ENCODE measurements at places on chromosomes 6 and 20.

DNA sequence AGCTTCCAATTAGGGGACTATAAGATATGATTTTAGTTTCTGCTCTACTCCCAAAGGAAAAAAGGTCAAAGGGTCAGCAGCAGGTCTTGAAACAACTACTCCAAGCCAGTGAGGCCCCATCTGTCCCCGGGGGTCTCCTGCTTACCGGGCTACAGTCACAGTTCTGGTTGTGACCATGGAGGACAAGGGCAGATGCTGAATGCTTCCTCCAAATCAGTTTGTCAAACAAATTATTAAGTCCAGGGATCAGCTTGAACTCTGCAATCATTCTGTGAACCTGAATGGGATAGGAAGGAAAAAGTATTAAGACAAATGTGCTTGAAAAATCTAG, 60.2 kb downstream of the MYH7B start:
- no peak for DNase-seq

GRCh38 chr6:76706631-76707030, 634.2 kb upstream of the IMPG1 start:
- DNase-seq, result no peak

DNA sequence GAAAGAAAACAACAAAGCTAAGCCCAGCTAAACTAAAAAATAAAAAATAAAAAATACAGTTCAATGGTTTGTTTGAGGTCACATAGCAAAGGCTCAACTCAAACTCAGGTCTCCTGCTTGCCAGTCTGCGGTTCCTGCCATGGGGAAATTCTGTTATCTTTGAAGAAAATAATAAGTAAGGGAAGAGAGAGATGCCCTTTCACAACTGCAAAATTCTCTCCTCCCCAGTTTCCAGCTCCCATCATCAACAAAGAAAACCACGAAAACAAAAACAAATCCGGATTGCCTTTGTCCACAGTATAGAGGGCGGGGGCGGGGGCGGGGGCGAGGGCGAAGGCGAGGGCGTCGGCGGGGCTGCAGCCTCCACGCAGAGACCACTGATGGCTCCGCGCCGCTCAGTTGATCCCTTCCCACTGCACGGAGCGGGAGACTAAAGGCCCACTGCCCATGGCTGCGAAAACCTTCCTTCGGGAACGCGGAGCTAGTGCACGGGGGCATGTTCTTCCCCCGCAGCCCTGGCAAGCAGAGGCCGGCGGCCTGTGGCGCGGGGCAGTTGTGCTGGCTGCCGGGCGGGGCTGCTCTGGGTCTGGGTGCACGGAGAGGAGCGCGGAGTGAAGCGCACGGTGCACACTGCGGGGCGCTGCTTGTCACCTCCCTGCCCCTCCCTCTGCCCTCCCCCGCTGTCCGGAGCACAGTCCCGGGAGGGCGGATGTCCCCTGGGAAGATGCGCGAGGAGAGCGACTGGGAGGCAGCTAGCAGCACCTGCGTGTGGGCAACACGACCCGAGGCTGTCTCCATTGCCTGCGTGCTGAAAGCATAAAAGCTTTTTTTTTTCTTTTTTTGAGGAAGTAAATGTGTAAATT, 54.1 kb upstream of the TPD52L1 start:
- DNase-seq, result peak; percentile 51

DNA sequence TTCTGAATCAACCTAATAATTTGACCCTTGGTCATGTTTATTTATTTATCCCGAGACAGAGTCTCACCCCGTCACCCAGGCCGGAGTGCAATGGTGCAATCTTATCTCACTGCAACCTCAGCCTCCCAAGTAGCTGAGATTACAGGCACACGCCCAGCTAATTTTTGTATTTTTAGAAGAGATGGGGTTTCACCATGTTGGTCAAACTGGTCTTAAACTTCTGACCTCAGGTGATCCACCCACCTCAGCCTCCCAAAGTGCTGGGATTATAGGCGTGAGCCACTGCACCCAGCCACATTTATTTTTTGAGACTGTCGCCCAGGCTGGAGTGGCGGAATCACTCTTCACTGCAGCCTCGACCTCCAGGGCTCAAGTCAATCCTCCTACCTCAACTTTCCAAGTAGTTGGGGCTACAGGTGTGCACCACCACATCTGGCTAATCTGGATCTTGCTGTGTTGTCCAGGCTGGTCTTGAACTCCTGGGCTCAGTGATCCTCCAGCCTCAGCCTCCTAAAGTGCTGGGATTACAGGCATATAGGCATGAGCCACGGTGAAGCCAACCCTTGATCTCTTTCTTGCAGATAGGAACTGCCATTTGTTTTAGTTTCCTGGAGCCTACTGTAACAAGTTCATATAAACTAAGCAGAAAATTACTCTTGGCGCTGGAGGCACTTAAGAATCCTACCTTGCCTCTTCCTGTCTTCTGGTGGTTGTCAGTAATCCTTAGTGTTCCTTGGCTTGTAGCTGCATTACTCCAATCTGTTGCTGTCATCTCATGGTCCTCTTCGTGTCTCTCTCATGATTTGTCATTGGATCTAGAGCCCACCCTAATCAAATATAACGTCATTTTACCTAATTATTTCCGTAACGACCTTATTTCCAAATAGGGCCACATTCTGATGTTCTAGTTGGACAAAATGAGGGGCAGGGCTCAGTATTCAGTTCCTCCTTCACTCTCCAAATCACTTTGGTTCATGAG, 2.3 kb downstream of the RPS18 start:
- no peak for DNase-seq

- peak; percentile 30 for DNase-seq
Measured at GRCh38 chr20:1434571-1435336, 31.9 kb downstream of the NSFL1C start.

- DNase-seq, result no peak
Measured at GRCh38 chr20:62834967-62835730, 18.3 kb downstream of the COL9A3 start.

- no peak for DNase-seq
Measured at GRCh38 chr6:106101466-106101865, 15.3 kb downstream of the PRDM1 start.

GRCh38 chr6:90175627-90176538, 120.8 kb downstream of the BACH2 start:
- no peak for DNase-seq

GRCh38 chr6:26329763-26330511, 35.1 kb upstream of the BTN3A2 start:
- peak; percentile 59 for DNase-seq

GRCh38 chr20:44188752-44189151, 1.8 kb upstream of the JPH2 start:
- DNase-seq, result no peak

DNA sequence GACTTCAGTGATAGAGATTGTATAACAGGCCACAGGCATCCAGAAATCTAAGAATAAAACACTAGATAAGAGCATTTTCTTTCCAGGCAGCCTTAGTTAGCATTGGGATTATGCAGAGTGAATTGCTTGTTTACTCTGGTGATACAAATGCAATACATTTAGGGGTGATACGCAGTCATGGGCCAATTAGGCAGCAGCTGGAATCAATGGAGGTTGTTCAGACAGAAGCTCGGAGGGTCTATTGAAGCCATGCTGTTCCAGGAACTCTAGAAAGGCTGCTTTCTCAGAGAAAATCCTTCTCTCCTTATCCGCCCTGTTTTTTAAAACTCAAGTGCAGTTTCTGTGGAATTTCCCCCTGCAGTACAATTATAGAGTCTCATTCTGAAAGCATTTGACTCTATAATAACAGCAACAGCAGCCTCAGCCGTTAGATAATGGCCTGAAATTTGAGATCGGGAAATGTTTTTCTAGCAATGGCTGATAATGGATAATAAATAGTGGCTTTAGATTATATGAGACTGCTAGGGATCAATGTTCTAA, 364.3 kb upstream of the HS3ST5 start:
- no peak for DNase-seq

DNA sequence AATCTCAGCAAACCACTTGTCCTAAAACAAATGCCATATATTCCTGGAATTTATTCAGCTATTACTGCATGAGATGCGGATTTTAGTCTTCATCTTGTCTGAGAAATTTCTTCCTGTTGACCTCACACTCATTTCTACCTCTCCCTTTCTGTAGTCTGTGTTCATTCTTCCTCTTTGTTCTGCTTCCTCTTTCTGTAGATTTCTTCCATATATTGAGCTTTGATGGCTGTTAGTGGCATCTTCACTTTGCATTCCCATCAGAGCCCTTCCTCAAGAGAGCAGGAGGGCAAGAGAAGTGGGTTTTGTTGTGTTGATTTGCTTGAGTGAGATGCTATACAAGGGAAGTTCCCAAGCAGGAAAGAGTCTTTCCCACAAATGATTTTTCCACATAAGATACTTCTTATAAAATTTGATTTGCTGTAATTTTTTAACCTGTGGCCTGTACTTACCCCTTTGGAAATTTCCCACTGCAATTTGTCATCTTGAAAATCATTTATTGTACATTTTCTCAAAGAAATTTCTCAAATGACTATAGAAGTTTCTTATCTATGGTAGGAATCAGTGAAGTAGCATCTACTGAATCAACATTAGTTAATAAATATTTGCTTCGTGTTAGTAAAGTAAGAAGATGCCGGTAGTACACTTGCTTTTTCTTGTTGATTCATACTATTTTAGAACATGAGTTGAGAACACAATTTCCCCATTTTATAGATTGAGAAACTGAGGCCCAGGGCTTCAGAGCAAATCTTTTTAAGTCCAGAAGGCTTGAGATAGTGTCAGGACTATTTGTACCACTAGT, 43.8 kb downstream of the MAP3K4 start:
- no peak for DNase-seq

- DNase-seq, result no peak
Measured at GRCh38 chr6:97450087-97450486, 167.1 kb upstream of the MMS22L start.

GRCh38 chr6:139373928-139374356, 506 bp downstream of the CITED2 start:
- DNase-seq, result no peak

DNA sequence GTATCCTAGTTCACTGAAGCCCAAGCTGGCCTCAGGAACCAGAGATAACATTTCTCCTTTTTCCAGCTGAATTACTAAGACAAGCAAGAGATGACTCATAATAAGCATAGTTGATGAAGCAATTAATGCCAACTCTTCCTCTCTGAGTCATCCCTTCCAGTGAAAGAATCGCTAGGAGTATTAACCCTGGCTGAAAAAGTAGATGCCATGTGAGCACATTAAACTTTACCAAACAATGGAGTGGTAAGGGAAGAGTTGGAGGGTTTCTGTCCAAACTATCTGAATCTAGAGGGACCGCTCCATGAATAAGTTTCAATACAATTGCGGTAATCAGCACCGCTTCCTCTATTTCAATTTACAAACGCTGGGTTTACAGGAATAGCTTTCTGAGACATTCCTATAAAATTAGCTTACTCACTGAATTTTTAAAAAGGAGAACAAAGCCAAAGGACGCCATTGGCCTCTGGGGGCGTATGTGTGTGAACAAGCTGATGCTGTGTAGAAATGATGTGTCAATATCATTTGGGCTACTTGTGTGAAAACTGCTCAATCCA, 48.3 kb downstream of the ATXN1 start:
- no peak for DNase-seq

DNA sequence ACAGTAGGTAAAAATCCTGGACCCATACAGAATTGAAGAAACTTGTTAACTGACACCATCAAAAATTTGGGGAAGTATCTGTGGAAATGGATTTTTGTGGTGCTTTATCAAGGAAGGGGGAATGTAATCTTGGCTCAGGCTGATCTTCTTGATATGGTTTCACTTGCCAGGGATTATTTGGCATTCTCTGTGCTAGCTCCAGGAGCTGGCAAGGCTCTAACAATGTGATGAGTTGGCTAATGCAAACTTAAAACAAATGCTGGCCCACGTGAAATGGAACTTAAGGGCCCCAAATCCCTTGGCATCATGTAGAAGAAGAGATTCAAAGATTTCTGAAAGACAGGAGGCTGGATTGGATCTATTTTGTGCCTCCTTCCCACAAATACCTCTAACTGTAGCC, 13.1 kb downstream of the KCNS1 start:
- no peak for DNase-seq

- DNase-seq, result no peak
Measured at GRCh38 chr20:61024390-61024789, 227.7 kb upstream of the CDH4 start.

DNA sequence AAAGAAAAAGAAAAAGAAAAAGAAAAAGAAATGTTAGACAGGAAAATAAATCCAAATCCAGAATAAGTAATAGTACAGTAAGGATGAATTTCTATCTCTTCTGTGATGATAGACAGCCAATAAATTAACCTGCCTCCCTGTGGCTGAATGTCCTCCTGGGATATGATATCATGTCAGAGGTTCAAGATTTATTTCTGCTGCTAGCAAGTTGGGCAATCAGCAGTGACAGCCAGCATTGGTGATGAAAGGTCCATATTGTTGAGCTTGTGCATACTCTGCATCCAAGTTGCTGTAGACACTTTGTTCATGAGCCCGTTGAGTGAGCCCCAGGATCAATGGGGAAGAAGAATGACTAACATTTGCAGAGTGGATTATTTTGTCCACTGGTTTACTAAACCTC, 44.9 kb upstream of the CEP85L start:
- no peak for DNase-seq

DNA sequence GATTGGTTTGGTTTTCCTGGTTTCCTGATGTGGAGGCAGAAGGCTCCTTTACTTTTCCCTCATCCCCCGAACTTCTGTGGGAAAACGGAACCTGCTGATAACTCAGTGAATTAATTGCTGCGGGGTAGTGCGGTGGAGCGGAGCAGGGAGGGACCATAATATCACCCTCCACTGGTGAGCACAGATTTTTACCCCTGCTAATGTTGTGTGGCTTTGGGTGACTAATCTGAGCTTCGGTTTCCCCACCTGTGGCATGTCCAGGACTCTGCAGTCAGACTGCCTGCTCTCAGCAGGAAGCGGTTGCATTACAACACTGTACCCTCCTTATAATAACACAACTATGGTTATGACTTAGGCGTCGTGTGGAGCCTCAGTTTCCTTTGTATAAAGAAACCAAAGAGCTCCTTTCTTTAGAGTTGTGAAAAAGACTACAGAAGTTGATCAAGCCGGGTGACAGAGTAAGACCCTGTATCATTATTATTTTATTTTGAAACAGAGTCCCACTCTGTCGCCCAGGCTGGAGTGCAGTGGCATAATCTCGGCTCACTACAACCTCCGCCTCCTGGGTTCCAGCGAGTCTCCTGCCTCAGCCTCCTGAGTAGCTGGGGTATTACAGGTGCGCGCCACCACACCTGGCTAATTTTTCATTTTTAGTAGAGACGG, 2.2 kb upstream of the ID1 start:
- DNase-seq, result no peak

GRCh38 chr20:56442389-56443365, 25.8 kb upstream of the RTF2 start:
- no peak for DNase-seq

- no peak for DNase-seq
Measured at GRCh38 chr20:44080064-44080463, 106.9 kb downstream of the JPH2 start.

- peak; percentile 7 for DNase-seq
Measured at GRCh38 chr6:47438481-47439347, 38.9 kb upstream of the CD2AP start.

Data from NCI-H2029 treated with DMSO at 0.1 percent for 48 hours (cell line).